ENCODE measurements at places on chromosomes 7 and 10.

GRCh38 chr7:28375729-28376128 lies 36.6 kb upstream of the CREB5 start:
- no peak for DNase-seq

DNA sequence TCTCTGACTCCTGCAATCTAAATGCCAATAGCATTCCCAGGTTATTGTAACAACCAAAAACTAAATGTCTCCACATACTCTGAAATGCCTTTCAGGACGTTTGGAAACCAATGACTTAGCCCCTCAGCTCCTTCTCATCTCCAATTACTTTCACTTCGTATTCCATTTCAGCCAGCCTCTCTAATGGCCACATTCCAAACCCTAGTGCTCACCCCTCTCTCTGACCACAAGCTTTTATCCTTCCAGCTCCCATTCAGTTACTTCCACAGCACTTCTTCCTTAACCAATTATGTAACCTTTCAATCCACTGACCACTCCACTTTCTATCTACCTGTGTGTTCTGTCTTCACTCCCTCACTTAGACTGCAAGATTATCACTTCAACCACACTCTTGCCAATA lies 4.3 kb downstream of the NOC3L start:
- no peak for DNase-seq

GRCh38 chr7:53422291-53422690 lies 386.9 kb downstream of the POM121L12 start:
- no peak for DNase-seq

DNA sequence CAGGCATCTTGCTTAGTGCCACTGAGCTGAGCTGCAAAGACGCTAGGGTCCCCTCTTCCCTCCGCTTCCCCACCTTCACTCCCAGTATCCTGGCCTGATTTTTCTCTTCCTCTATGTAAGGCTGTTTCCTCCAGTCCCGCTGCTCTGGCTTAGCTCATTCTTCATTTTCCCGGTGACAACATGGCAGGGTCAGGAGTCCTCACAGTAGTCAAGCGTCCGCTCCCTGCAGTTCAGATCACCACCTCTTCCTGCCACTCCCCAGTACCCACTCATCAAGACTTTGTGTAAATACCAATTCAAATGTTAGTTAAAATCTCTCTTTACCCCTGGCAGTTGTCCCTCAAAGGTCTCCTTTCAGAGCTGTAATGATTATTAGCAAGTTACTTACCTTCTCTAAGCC lies 650.4 kb upstream of the CELF2 start:
- DNase-seq, result peak; percentile 9

DNA sequence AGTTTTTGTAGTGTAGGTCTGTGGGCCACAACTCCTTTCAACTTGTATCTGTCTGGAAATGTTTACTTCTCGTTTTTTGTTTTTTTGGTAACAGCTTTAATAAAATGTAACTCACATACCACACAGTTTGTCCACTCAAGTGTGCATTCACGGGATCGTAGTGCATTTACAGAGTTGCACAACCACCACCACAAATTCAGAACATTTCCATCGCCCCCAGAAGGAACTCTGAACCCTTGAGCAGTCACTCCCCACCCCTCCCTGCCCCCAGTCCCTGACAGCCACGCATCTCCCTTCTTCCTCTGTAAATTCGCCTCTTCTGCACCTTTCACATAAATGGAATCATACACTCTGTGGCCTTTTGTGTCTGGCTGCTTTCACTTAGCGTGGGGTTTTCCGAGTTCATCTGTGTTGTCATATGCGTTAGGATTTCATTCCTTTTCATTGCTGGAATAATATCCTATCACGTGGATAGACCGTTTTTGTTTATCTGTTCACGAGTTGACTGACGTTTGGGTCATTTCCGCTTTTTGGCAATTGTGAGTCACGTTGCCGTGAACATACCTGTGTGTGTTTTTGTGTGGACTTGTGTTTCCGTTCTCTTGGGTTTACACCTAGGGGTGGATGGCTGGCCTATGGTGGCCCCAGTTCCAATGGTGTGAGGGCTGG lies 10.3 kb downstream of the JAKMIP3 start:
- DNase-seq, result no peak

DNA sequence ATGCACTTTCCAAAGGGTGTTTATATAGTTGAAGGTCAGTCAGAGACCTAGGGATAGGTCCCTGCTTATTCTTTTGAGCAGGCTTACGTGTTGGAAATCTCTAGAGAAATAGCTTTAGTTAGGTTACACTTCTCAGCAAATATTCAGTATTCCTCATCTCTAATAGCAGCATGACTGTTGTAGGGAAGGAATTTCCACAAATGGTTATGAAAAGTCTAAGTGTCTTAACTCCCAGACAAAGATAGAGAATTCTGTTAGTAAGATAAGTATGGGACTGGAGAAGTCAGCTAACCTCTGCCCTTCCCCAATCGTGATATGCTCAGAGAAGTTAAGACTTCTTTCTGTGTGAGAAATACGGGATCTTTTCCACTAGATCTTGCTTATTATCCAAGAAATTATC lies 16.5 kb downstream of the SGPL1 start:
- DNase-seq, result no peak

- no peak for DNase-seq
Measured at GRCh38 chr10:113732966-113733365, 18.5 kb upstream of the PLEKHS1 start.

- DNase-seq, result no peak
Measured at GRCh38 chr10:88388324-88388723, 194.8 kb downstream of the RNLS start.

- DNase-seq, result no peak
Measured at GRCh38 chr10:87750817-87751216, 67.2 kb downstream of the ATAD1 start.

GRCh38 chr10:92387289-92387940 lies 96.4 kb downstream of the MARCHF5 start:
- DNase-seq, result no peak

DNA sequence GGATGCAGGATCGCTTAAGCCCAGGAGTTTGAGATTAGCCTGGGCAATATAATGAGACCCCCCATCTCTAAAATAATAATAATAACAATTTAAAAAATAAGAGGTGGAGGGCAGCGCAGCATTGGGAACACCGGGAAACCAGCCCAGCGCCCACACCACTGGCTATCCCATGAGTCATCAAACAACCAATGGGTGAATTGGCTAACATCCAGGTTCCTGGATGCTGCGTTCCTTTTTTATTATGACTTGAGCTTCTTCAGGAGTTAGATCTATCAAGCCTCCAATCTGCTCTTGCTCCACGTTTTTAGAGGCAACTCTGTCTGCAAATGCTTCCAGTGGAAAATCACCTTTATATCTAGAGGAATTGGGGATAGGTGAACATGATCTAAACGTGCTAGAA lies 10.0 kb upstream of the LRRC4 start:
- DNase-seq, result peak; percentile 13

DNA sequence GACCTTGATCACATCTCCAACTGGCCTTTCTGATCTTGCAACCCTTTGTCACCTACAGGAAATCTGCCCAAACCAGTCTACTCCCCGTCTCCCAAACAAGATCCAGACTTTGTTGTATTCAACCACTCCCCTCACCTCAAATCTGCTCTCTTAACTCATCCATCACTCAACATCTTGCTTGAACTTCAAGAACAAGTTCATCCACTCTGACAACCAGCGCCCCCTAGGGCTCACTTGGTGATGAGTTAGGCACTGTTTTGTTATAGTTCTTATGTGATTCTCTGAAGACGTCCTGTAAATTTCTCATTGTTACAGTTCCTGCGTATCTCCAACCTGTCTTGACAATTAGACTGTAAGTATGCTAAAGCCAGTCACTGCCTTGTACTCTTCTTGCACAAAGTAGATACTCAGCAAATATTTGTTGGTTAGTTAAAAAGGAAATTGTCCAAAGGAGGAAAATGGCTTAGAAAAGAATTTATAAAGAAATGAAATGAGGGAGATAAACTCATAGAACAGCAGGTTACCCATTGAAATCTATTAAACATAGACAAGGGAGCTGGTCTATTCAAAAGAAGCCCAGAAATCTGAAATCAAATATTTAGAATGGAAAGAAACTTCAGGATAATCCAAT lies 5.3 kb downstream of the FRMD4A start:
- DNase-seq, result no peak

GRCh38 chr7:6071406-6071805 lies 40.2 kb downstream of the ANKRD61 start:
- DNase-seq, result no peak

DNA sequence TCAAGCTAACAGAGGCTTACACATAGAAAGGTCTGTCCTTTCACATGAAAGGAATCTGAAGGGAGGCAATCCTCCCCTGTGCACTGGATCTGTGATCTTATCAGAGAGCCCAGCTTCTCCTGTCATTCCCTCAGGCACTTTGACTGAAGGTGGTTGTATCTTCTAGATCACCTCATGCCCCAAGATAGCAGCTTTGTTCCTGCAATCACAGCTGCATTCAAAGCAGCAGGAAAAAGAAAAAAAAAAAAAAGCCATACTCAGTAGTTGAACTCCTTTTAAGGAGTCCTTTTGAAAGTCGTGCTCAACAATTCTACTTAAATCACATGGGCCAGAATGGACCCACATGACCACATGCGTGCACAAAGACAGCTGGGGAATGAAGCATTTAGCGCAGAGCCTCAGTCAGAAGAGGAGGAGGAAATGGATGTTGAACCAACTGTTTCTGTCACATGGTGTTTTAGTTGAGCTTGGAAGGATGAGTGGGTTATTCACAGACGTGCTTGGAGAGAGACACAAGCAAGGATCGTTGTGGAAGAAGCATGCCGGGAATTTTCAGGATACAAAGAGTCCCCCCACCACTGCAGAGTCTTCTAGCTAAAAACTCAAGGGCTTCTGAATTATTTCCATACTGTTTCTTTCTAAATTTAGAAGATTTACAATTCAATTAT lies 13.0 kb upstream of the PFKP start:
- DNase-seq, result no peak

DNA sequence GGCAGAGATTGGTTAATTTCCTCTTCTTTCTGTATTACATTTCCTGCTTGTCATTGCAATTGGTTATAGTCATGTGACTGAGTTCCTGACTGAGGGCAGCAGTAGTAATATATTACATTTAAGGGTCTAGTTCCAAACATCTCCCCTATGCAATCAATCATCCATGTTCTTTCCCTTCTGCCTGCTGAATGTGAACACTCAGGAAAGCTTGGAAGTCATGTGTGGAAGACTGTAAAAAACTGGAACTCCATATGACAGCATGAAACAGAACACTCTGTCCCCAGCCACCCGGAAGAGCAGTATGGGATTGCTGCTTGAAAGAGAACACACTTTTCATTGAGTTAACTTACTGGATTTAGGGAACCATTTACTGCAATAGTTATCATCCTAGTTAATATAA lies 459.7 kb upstream of the SEMA3A start:
- DNase-seq, result no peak

GRCh38 chr10:61565819-61566560 lies 96.7 kb upstream of the CABCOCO1 start:
- DNase-seq, result no peak
